ENCODE measurements at places on chromosomes 4 and X.

- DNase-seq = no peak
Observed at GRCh38 chrX:106467422-106467821, 144.4 kb upstream of the RADX start.

DNA sequence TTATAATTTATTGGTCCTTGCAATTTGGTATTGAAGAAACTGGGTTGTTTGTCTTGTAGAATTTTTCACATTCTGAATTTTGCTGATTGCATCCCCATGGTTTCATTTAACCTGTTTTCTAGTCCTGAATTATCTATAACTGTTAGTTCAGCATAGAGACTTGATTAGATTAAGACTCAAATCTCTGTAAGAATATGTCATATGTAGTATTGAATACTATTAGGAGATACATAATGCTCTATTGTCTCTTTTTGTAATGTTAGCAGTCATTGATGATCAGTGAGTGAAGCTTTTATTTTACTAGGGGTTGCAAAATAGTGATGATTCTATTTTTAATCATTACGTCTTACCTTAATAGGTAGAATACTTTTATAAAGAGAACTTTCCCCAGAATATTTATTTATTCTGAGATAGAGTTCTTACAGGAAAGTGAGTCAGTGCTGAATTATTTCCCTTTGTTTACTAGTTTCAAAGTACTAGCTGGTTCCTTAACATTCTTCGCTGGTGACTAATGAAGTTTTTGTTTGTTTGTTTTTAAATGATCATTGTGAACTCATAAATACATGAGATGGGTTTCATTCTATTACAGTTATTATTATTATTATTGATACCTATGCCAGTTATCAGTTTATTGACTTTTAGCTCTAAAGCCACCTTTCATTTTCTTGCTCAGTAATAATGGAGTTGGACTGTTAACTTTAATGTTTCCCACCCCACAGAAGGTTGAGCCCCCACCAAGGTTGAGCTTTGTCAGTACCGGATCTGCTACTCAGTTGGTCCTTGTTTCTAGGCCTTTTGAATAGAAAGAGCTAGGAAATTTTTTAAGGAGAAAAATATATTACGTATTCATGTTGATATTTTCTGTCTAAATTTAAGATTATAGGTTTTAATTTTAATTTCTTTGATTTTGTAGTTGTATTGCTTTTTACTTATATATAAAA, 102.3 kb downstream of the LARP1B start:
- no peak for DNase-seq

GRCh38 chr4:184270808-184271413, 53.2 kb upstream of the ENPP6 start:
- DNase-seq = no peak

DNA sequence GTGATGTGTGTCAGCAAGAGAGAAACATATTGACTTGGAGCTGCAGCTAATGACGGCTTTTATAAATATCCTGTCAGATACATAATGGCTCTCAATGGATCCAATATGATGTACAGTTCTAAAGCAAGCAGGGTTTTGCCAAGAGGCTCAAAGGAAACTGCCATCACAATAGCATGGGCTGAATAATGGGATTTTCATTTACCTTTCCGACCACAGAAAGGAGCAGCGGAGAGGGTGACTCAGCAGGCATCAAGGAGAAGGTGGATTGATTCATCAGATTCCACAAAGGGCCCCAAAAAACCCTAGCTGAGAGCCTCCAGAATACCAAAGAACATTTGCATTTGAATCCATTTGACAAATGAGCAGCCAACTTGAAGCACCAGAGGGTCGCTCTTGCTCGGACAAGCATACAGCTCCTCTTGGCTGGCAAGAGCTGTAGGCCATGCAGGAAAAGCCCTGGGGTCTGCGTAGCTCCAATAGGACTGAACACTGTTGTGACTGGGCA, 355.7 kb upstream of the NOCT start:
- DNase-seq = no peak

GRCh38 chr4:101064541-101065180, 282.7 kb downstream of the PPP3CA start:
- DNase-seq = no peak

- DNase-seq = no peak
Observed at GRCh38 chr4:185304944-185305690, 90.6 kb downstream of the LRP2BP start.

DNA sequence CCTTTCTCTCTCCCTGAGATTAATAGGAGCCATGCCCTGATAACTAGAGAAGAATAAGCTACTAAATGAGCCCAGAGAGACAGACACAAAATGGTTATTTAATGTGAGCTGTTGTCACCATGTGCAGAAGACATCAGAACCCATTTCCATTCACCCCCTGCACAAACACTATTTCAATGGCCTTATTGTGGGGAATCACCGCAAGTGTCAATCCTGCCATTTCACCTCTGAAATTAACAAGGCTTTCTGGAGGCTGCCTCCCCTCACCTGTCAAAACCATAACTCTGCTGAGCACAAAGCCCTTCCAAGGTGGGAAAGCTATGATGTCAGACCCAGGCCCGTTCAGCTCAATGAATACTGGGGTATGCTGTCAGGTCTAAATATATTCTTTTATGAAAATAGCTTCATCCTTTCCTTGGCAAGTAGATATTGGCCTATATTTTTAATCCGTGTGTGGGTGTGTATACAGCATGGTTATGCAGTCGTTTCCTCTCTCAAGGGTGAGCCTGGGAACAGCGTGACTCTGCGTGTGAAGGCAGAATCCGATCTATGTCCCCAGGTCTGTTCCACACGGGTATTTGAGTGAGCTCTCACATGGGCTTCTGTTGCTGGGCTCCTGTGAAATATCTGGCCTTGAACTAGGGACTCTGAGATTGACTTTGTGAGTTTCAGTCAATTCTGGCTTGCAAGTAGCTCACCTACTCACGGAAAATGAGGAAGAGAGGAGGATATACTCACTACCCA, 266.3 kb downstream of the FBXW7 start:
- DNase-seq = no peak

GRCh38 chr4:28792917-28793597, 1927.1 kb upstream of the PCDH7 start:
- DNase-seq = no peak

DNA sequence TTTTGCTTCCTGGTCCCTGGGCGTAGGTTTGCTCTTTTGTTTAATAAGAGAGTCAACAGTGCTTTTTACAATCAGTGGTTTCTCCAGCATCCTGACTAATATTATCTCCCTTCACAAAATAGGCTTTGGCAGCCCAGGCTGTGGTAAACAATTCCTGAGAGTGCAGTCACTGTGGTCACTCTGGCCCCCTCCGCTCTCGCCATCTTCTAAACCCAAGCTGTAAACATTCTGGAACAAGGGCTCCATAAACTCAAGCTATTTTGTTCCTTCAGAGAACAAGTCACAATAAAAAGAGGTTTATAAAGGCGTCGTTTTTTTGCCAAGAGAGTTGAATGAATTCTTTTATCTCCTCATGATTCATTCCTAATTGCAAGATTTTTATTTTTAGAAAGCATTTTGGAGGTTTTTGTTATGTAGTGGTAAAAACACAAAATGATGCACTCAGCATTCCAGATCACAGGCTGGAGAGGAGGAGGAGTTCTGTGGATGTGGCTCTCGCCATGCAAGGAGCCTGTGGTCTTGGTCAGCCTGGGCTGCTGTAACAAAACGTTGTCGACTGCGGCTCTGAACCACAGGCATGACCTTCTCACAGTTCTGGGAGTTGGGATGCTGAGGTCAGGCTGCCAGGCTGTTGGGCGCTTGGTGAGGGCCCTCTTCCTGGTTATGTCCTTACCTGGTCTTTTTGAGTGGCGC, 486.4 kb upstream of the FAT1 start:
- no peak for DNase-seq

GRCh38 chrX:55486736-55487135, 2.9 kb downstream of the USP51 start:
- no peak for DNase-seq
